Activated CD4-positive, alpha-beta T cell treated with anti-CD3 and anti-CD28 coated beads for 1 hour (primary cell): ENCODE measurements at places on chromosomes 5 and 9.

DNA sequence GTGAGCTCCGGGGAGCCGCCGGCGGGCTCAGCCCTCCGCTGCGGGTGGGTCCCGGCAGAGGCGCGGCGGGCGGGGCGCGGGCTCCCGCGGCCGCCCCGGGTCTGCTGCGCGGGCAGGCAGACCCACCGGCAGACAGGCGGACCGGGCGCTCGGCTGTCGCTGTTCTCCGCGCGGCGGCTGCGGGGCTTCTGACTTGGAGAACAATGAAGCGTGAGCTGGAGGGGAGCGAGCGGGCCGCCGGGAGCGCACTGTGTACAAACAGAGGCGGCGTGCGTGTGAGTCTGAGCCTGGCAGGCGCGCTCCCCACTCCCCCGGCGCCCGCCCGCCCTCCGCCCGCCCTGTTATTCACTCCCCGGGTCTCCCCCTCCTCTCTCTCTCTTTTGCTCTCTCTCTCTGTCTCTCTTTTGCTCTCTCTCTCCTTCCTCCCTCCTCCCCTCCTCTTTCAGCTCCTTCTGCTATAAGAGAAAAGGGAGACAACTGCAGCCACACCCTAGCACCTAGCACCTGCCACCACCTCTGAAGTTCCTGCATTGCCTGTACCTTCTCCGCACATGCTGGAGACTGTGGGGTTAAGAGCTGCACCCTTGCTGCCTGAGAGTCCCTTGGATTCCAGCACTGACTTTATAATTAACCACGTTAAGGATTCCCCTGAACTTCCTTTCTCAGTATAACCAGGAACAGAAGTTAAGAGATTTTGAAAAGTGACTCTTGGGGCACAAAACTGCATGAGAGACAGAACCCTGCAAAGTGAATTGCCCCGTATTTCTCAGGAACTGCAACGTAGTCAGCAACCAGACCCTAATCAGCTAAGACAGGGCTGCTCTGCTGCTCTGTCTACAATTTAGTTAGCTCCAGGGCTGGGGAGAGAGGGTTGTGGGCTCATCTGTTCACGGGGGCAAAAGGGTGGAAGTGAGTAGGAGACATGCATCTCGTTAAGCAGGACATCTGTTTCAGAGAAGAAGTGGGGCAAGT is at the start of gene EDIL3:
EDIL3 (minus strand) TSS at position 277 of the 972 bp plus-strand sequence. CDS start 506 bp downstream, outside the sequence.
- DNase-seq = no peak

DNA sequence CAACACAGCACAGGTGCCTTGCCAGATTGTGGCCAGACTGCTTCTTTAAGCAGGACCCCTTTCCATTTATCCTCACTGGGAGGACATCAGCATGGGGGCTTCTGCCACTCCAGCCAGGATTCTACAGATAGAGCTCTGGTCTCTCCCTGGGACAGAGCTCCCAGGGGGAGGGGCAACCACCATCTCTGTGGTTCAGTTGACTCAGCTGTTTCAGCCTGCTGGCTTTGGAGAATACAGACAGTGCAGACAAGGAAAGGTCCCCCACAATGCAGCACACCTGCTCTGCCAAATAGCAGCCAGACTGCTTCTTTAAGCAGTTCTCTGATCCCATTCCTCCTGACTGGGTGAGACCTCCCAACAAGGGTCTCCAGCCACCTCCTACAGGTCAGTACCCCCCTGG is 132.8 kb downstream of the OR2K2 start:
- no peak for DNase-seq

GRCh38 chr5:89255845-89256463 is 373.0 kb upstream of the MEF2C start:
- no peak for DNase-seq

DNA sequence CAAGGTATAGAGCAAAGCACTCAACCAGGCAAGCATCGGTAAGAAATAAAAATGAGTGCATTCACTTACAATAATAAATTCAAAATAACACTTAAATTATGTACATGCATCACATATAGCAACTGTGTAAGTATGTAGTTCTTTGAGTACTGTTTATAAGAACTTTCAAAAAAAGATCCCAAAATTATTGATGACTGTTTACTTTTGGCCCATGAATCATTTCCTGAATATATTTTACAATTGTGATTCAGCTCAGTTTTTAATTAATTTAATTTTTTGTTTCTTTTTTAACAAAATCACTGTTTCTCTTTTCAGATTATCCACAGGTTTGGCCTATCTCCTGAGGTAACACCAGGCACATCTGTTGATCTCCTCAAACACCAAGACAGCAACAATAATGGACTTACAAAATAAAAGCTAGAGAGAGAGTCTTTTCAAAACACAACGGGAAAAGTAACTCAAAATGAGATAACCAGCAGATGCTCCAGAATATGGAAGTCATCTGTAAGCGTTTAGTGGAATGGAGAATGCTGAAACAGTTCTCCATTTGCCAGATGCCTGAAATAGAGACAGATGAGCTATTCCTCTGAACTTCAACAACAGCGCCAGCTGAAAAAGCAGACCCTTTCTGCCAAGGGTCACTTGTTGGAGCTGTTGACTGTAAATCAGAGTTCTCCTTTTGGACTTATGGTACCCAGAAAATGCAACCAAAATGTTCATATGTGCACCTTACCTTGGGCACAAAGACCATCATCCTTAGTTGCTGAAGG is 348.6 kb upstream of the RGMB start:
- DNase-seq = no peak

DNA sequence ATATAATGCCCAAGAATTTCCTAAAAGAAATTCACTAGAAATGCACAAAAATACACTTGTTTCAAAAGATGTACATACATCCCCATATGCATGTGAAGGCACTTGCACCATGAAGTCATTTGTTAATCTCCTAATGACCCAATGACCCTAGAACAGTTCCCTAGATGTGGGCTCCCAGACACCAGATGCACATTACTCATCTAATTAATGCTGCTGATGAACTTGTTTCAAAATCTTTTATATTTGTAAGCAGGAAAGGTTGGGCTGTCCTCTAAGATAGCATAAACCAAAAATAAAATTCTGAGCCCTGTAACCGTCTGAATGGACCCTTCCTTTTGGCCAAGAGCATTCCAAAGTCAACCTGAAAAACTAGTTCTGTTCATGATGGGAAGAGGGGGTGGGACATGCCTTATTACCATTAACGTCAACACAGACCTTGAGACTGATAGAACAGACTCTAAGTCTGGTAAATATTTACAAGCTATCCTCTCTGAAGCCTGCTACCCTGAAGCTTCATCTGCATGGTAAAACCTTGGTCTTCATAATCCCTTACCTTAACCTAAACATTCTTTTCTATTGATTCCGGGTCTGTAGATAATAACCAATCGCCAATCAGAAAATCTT is 91.0 kb upstream of the DAPK1 start:
- DNase-seq = no peak

- no peak for DNase-seq
These were observed 273.8 kb upstream of the RPS23 start for GRCh38 chr5:82551840-82552385.

- DNase-seq = no peak
These were observed 124.3 kb upstream of the SLC12A2 start for GRCh38 chr5:127959152-127959764.

DNA sequence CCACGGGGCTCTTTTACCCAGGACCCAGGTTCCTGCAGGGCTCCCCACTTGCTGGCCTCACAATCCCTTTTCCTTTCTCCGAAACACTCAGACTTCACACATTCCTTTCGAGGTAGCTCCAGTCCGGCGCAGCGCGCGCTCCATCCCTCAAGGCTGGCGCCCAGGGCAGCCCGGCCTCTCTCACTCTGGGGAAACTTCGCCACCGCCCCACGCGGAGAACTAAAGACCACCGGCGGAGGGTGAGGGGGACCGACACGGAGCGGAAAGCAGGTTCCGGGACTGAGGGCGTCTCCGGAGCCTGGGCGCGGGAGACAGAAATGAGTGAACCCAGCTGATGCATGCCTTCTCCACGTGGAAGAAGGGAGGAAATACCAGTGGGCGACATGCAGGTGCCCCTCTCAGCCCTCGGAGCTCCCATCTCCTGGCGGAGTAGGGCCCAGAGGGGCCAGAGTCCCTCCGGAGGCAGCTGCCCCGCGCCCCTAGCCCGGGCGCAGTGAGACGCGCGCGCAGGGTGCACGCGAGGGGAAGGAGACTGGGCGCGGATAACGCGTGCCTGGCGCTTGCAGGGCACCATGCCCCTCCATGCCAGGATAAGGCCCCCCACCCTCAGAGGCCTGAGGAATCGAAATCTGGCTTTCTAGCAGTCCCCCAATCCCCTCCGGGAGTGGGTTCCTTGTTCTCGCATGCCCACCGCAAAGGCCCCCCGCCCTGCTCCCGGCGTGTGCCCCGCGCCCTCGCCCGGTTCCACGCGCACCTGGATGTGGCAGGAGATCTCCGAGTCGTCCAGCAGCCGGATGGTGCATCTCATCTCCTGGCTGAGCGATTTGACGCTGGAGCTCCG is 650 bp downstream of the FRMD3 start:
- no peak for DNase-seq

DNA sequence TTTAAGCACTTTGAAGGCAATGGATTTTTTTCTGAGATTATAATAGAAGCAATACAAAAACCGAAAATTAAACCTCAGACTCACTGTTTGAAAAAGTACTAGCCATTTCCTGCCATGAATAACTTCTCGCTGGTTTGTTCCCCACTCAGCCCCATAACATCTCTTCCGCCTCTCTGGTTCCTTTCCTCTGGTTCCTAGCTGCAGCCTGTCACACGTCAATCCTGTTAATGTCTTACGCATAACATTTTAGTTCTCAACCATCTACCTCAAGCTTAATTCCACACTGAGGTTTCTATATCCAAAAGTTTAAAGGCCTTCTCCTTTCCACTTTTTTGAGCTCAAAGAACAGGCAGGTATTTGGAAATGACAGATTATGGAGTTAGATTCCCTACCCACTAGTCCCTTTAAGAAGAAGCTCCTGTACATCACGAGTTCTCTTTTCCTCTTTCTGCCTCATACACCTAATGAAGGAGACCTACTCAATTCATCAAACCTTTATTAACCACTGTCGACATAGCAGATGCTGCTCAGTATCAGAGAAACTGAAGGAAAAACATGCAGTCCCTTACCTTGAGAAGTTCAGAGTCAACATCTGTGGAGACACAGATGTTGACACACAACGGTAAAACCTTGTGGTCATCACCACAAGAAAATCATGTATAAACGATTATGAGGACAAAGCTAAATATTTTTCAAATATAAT is 243.0 kb upstream of the PTGER4 start:
- DNase-seq = no peak

GRCh38 chr5:154319736-154320135 is 126.1 kb upstream of the SAP30L start:
- DNase-seq = no peak

DNA sequence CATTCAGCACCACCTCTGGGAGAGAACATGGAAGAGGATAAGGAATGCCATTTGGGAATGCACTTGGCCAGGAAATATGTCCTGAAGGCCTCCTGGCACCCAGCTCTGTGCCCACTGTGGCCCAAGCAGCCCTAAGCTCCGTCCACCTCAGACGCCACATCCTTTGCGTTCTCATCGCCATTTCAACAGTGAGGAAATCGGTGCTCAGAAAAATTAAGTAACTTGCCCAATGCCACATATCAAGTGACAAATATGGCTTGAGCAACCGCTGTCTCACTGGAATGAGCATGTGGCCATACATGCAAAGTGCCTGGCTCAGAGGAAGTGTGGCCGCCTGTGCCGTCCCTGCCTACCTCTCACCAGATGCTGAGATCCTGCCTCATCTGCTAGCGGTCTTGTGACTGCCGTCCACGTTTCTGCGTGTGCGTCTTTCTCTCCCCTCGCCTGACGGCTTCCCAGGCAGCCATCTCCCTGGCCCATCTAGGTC is 984 bp upstream of the DOK3 start:
- DNase-seq = no peak

GRCh38 chr9:21324047-21324446 is 11.2 kb downstream of the KLHL9 start:
- no peak for DNase-seq

- DNase-seq = no peak
These were observed 23.4 kb upstream of the RFX3 start for GRCh38 chr9:3549225-3549624.

- no peak for DNase-seq
These were observed 51.4 kb upstream of the TJP2 start for GRCh38 chr9:69122549-69123141.

- DNase-seq = no peak
These were observed 5.0 kb upstream of the CXXC5 start for GRCh38 chr5:139642891-139643871.

DNA sequence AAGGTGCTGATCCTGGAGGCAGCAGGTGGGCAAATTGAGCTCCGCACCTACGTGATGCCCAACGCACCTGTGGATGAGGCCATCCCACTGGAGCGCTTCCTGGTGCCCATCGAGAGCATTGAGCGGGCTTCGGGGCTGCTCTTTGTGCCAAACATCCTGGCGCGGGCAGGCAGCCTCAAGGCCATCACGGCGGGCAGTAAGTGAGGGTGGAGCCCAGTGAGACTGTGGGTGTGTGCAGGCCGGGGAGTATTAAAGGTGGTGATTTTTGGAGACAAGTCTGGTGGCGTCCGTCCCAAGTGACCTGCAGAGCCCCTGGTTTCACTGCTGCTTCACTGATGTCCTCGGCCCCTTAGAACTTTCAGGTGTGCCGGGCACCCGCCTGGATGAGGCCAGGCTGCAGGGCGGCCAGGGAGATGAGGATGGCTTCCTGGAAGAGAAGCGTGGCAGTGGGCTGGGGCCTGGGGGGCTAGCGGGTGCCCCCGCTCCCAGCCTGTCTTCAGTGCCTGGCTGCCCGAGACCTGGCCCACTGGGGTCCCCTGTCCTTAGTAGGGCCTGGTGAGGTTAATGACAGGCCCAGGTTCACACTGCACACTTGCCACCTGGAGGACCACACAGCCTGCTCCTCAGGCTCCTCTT is 4.2 kb downstream of the ENDOG start:
- DNase-seq = no peak

DNA sequence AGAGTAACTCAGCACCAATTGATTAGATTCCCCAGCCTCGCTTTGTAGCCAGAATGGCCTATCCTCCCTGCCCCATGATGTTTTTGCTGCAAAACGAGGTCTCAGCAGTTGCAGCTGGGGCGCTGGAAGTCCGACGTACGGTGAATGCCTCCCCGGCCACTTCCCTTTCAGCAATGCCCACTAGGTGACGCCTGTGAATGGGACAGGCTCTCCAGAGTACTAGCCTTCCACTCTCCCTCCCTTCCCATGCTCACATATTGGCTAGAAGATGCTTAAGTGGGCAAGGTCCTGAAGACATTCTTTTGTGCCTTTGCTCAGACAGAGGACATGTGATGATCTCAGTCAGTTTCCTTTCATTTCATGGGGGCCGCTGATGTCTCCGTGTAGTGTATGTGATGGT is 50.8 kb downstream of the DMRT2 start:
- DNase-seq = no peak

GRCh38 chr5:9125852-9126251 is 420.0 kb downstream of the SEMA5A start:
- no peak for DNase-seq

DNA sequence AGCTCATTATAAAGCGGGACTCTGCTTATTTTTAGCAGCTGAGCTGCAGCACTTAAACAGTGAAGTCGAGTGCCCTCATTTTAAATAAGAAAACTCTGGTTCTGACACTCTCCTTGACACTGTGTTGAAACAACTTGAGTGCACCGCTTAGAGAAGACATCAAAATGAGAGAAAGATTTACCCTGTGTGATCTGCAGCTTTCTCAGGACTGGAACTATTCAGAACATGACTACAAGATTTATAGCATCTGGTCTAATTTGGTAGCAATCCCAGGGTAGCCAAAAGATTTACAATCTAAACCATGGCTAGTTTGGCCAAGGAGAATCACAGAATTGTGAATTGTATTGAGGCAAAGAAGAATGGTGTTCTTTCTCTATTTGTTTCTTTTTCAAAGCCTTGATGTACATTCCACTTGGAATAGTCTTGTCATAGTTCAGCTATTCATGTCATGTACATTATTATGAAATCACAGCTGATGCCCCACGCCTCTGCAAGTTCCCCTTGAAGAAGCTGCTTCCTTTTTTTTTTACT is 38.7 kb downstream of the PLEKHG4B start:
- no peak for DNase-seq

- no peak for DNase-seq
These were observed 57.4 kb downstream of the ADAMTSL1 start for GRCh38 chr9:18531136-18532065.
